NCI-H526 (cell line): ENCODE measurements at places on chromosomes 2 and 18.

DNA sequence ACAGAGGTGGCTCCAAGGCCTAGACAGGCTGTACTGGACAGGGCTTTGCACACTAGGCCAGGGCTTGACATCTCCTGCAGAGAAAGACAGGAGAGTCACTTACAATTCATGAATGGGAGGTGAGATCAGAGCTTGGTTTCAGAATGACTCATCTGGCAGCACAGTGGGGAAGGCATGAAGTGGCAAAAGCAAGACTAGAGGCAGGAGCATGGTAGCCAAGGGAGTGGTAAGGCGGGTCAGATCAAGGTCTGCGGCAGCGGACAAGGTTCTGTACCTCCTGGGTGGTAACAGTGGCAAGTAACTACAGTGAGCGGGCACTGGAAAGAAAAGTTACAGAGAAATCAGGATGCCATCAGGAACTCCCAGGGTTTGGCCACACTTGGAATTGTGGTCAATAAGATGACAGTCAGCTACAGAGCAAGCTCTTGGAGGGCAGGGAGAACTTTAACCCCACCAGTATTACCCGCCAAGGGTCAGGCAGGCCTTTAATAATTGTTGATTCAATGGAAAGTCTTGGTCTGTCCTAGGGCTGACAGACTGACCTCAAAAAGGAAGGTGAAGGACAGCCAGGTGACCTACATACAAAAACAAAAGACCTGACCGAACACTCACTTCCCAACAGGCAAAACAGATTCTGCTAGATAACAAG is 5.7 kb downstream of the MCFD2 start:
- DNase-seq = no peak

DNA sequence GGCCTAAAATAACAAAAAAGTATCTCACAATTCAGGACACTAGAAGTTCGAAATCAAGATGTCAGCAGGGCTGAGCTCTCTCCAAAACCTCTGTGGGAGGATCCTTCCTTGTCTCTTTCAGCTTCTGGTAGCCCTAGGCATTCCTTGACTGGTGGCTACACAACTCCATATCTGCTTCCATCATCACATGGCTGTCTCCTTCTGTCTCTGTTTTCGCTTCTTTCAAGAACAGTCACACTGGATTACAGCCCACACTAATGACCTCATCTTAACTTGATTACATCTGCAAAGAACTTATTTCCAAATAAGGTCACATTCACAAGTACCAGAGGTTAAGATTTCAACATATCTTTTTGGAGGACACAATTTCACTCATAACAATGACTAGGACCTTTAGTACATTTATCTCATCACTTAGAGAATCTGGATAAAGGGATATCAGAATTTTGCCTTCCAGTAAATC is 275.2 kb downstream of the IRS1 start:
- DNase-seq = no peak

GRCh38 chr2:25257032-25257552 is 84.6 kb downstream of the DNMT3A start:
- peak; percentile 82 for DNase-seq

- no peak for DNase-seq
Observed at GRCh38 chr2:8334866-8335325, 347.0 kb upstream of the ID2 start.

- no peak for DNase-seq
Observed at GRCh38 chr2:139079311-139079710, 299.1 kb upstream of the NXPH2 start.

GRCh38 chr2:202307690-202308089 is 42.1 kb downstream of the NOP58 start:
- no peak for DNase-seq

DNA sequence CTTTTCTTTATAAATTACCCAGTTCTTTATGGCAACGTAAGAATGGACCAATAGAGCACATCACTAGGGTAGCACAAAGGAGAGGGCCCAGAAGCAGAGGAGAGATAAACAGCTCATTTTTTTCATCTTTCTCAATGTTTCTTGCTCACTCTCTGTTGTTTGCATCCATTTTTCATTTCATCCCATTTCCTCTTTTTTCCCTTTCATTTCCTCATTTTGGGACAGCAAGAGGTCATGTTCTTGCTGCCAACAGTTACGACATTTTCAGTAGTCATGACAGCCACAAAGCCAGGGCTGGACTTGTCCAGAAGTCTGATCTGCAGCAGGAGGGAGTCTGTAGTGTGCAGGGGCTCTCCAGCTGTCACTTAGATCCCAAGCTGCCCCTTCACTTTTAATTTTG is 52.7 kb upstream of the CYP1B1 start:
- no peak for DNase-seq
